ENCODE measurements at places on chromosomes 7 and 10.

GRCh38 chr10:62853710-62854109 lies 37.5 kb upstream of the EGR2 start:
- DNase-seq: no peak

GRCh38 chr10:340646-341045 lies 205.4 kb downstream of the ZMYND11 start:
- DNase-seq: peak; percentile 4

DNA sequence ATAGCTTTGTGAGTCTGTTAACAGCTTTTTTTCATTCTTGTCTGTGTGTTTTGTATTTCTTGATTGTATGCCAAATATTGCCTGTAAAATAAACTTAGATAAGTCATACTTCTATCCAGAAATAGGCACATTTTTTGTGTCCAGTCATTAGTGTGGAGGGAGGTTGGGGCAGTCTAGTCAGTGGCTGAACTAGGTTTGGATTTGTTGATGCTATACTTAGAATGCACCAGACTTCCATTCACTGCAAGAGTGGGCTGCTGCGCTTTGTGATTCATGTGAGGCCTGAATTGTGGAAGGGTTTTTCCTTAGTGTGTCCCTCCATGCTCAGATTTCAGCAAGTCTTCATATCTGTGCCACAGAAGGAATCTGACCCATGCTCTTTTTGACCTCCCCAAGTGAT lies 50.0 kb downstream of the TRUB1 start:
- no peak for DNase-seq

DNA sequence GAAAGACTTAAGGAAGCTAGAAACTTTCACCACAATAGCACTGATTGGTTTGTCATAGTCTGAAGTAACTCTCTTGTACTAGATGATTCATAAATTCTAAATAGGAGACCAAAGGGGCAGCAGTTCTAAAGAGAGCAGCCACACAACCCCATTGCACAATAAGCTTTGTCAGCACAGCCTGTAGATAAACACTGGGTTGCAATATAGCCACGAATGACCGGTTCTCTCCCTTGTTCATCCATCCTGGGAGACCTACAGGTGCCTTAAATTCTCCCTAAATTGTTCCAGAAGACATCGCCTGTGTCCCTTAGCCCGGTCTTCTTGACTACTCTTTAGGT lies 167.0 kb downstream of the SNX13 start:
- no peak for DNase-seq

- DNase-seq: no peak
These were observed 65.4 kb downstream of the ADRA2A start for GRCh38 chr10:111142092-111142768.

GRCh38 chr10:48390933-48391845 lies 84.7 kb downstream of the MAPK8 start:
- DNase-seq: no peak

GRCh38 chr7:41994036-41994745 lies 242.8 kb downstream of the GLI3 start:
- no peak for DNase-seq

GRCh38 chr10:33179067-33179466 lies 155.4 kb downstream of the NRP1 start:
- DNase-seq: no peak

DNA sequence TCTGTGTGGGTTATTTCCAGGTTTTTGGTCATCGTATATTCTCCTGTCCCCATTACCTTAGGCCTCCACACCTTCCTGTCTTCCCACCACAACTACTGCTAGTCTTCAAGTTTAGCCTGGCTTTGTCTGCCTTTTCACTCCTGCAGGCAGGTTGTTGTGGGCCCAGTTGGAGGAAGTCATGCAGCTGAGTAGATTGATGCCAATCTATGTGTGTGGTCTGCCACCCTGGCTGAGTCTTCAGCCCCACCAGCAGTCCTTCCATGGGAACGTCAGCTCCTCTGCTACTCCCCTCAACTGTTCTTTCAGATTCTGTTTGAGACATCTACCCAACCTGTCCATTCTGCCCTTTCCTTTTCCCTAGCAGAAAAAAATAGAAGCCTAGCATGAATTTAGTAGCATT lies 6.3 kb downstream of the RINT1 start:
- DNase-seq: no peak

DNA sequence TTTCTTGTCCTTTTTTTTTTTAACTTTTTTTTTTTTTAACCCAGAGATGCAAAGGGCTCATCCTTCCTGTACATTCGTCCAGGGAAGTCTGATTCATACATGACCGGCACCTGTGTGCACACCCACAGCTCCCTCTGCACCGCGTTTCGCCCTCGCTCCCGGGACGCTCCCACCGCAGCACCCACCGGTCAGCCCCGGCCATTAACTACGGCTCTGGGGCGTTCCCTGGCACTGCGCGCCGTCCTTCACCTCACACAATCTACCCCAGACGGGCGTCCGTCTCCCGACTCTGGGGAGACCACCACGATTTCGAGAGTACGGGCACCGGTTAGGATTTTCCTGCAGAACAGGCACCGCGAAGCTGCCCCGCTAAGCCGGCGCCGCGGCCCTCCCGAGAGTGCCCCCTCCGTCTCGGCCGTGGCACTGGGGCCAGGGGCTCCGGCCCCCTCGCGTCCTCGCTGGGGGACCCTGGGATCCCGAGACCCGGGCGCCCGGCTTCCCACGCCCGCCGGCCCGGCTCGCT lies 452 bp downstream of the ATE1 start:
- no peak for DNase-seq

All from NCI-H187 (cell line).